Panc1 (cell line): ENCODE measurements at places on chromosomes 11 and 22.
A peak's percentile ranks its signal among the peaks of the same experiment; 100 is the strongest.

GRCh38 chr11:10669258-10670033, 24.1 kb downstream of the IRAG1 start:
- no peak for DNase-seq

GRCh38 chr11:116980136-116980793, 118.0 kb downstream of the SIK3 start:
- no peak for DNase-seq

GRCh38 chr11:39809833-39810232, 1649.6 kb downstream of the LRRC4C start:
- no peak for DNase-seq

DNA sequence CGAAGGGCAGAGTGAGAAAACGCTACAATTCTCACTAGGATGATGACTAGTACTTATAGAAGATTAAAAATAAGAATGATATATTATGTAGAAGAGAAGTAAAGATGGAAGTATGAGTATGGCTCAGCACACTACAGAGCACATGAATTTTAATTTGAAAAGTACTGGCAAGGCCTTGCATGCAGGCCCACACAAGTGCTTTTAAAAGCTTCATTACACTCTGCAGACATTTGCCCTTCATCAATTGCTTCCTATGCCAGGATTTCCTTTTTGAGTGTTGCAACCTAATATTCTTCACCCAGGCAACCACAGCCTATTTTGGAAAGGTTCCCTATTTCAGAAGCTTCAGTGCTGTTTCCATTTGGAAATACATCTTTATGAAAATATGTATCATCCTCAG, 81.1 kb downstream of the LARGE2 start:
- DNase-seq = no peak

DNA sequence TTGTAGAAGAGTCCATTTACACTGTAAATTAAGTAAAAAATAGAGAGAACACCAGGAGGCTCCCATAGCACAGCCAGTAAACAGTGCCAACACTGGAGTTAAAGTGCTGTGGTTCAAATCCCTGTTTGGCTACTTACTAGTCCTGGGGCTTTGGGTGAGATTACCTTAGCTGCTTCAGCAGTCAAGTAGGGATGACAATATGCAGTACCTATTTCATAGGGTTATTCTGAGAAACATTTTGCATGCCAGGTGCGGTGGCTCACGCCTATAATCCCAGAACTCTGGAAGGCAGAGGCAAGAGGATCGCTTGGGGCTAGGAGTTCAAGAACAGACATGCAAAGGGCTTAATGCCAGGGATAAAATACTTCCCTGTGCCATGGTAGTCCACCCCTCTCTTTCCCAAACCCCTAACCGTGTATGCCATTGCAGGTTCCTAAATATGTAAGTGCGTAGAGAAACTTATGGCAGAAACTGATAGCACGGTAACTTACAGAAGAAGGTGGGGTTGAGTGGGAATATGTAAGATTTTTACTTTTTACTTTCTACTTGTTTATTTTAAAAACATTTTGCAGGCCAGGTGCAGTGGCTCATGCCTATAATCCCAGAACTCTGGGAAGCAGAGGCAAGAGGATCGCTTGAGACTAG, 86.4 kb upstream of the PICALM start:
- no peak for DNase-seq

- DNase-seq = no peak
Measured at GRCh38 chr11:132864811-132865576, 667.3 kb downstream of the OPCML start.

DNA sequence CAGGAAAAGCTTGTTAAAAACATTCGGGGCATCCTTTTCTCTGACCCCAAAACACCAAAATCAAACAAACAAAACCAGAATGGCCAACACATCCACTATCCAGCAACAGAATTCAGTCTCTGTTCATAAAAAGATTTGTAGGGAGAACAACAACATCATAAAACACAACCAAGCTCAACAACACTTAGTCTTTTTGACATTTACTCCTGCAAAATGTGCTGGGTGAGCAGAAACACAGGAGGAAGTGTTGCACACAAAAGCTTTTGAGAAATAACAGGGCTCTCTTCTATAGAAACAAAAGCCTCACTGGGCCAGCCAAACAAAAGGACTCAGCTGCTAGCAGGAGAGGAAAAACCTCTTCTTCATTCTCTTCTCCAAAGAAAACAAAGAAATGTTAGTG, 736.0 kb upstream of the CCDC90B start:
- no peak for DNase-seq

- DNase-seq = no peak
Measured at GRCh38 chr11:71451596-71452198, 1.3 kb upstream of the NADSYN1 start.

DNA sequence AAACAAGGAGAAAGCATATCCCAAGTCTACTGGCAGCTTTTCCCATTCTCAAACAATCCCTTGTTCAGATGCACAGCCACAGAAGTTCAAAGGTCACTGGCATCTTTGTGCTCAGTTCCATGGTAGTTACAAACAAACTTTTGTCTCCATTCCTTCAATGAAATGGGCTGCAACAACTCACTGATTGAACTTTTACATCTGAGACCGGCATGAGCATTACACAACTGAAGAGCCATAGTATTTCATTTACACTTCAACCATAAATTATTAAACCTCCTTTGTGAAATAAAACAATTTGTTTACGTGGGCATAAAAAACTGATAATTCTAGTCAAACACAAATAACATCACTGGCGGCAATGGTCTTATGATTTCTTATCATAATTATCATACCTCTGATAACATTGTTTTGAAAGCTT, 67.8 kb upstream of the ARHGAP32 start:
- DNase-seq = no peak

DNA sequence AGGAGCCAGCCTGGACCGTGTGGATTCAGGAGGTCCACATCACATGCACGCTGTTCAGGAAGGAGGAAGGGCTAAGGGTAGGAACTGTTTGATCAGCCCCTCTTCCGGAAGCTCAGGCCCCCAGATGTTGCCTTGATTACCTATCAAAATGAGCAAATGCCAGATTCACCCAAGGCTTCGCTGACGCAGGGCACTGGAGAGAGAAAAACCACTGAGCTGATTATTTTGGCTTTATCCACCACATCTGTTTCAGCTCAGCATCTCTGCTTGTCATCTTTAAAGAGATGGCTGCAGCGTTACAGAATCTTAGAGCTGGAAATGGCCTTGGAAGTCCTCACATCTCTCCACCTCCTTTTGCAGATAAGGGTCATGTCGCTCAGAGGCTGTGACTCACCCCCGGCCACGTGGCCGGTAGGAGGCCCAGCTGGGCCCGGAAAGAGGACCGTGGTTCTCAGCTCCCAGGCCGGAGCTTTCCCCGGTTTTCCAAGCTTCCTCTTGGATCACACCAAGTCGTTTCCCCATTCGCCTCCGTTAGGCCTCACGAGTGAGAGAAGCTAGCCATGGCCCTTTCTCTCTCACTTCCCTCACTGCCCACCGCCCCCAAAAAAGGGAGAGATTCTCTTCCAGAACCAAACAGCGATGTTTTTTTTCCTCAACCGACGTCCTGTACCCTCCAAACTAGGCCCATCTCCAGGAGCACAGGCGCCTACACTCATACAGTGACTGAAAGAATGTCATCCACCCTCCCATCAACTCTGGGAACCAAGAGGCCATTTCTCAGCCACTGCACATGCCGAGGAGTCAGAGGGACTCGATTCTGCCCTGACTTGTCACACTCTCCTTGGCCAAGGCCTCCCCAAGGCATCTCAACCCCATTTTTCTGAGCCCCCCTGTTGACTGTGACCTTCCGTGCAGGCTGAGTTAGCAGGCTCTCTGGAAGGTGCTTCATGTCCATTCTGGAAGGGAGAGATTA, 37.6 kb downstream of the LIF start:
- no peak for DNase-seq

DNA sequence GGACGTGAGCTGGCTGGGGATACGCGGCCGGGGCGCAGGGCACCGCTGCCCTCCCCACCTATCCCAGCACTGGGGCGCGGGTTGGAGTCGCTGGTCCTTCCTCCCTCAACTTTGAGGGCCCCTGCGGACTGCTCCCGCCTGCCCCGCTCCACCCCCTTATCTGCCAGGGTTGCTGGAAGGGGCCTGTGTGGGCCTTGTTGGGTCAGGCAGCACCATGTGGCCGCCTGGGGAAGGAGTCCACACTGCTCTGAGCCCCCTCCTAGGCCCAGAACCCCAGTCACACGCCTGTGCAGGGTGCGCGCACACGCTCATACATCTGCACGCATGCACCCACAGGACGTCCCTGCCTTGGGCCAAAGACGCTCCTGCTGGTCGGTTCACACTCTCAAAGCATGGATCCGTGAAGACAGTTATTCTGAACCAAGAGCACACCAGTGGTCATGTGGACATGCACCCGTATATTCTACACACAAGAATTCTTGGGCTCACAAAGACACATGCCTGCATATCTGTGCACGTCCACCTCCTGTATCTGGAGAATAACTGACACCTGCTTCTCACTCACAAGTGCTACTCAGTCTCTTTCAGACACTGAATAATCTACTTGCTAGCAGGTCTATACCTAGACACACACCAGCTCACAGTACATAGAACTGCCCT, 710 bp downstream of the TUB start:
- no peak for DNase-seq

- no peak for DNase-seq
Measured at GRCh38 chr22:42961810-42962209, 53.1 kb downstream of the PACSIN2 start.

- no peak for DNase-seq
Measured at GRCh38 chr11:110293389-110293788, 3.0 kb downstream of the RDX start.

DNA sequence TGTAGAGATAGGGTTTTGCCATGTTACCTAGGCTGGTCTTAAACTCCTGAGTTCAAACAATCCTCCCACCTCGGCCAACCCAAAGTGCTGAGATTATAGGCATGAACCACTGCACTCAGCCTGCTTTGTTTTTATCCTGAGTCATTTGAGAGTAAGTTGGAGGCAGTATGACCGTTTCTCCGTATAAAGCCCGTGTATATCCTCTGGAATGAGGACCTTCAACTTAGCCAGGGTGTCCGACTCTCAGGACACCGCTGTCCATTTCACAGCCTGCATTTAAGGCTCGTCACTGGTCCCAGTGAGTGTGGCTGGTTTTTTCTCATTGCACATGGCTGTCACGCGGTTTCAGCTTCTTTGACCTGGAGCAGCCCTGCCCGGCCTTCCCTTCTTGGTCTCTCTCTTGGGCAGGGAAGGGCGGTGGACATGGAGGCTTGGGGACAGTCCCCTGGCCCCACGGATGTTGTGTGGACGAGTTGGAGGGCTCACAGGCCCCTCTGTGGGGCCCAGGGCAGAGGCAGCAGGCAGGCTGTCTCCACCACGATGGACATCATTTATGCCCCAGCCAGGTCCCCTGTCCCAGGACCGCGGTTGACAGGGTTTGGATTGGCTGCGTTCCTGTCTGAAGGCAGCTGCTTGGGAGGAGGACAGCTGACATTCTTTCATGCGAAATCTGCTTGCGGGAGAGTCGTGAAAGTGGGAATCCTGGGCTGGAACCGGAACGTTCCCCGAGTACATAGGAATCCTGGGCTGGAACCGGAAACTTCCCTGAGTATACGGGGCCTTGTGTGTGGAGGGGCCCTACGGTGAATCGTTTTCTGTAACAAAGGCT, 93.3 kb downstream of the KCNQ1 start:
- DNase-seq = no peak

- peak; percentile 45 for DNase-seq
Measured at GRCh38 chr11:123511037-123511870, 81.2 kb downstream of the GRAMD1B start.

DNA sequence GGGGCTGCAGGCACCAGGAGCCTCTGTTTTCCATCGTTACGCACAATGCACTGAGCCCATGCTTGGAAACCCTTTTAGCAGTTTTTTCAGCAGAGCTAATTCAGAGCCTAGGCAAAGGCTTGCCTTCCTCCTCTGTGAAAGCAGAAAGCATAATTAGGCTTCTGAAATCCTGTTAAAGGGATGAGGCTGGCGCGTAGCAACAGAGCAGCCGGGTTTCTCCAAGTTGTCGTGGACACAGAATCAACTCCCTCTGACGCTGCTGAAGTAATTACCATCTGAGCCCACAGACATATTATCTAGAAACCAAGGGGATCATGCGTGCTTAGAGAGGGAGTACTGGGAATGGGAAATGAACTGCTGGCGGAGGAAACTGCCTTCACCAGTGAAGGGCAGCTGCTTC, 85.4 kb downstream of the MYO18B start:
- DNase-seq = no peak

GRCh38 chr22:30079952-30080533, at the start of gene HORMAD2:
TSS of gene HORMAD2 (plus strand) at chr22:30080464. CDS start at chr22:30093953, 13,489 bp downstream.
- DNase-seq = no peak

GRCh38 chr11:123556633-123557032, 97.8 kb downstream of the SCN3B start:
- no peak for DNase-seq

DNA sequence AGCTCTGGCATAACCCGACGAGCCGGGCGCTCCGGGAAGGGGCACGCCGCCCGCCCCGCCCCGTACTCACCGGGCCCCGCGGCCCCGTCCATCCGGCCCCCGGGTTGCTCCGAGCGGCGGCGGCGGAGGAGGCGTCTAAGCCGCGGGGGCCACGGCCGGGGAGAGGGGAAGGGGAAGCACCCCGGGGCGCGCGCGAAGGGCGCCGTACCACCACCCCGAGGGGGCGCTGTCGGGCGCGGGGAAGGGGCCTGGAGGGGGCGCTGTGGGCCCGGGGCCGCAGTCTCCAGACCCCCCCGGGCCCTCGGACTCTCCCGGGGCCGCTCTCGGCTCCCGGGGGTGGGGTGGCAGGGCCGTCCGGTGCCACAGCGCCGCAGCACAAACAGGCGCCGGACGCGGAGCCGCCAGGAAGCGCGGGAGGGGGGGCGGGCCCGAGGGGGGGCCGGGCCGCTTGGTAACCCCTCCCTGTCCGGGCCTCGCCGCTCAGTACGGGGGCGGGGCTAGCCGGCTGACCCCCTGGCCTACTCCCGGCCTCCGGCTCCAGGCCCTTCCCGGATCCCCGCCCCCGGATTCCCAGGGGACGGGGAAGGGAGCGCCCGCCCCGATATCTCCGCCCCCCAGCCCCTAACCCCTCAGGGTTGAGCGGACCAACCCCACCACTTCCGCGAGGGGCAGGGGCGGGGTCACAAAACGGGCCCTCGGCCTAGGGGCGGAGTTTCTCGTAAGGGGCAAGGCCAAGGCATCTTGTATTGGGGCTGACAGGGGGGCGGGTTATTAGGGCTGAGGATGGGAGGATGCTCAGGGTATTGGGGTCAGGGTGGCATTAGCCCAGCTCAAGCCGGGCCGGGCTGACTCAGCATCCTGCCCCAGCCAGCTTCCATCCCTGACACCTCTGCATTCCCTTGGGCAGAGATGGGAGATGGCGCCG, at the start of the genes EML3 and ROM1:
EML3 (minus strand) TSS at position 410 of the 925 bp plus-strand sequence; CDS start at position 92, 318 bp downstream.
ROM1 (plus strand) TSS at position 892 of the 925 bp plus-strand sequence; CDS start at position 917, 25 bp downstream.
- no peak for DNase-seq

DNA sequence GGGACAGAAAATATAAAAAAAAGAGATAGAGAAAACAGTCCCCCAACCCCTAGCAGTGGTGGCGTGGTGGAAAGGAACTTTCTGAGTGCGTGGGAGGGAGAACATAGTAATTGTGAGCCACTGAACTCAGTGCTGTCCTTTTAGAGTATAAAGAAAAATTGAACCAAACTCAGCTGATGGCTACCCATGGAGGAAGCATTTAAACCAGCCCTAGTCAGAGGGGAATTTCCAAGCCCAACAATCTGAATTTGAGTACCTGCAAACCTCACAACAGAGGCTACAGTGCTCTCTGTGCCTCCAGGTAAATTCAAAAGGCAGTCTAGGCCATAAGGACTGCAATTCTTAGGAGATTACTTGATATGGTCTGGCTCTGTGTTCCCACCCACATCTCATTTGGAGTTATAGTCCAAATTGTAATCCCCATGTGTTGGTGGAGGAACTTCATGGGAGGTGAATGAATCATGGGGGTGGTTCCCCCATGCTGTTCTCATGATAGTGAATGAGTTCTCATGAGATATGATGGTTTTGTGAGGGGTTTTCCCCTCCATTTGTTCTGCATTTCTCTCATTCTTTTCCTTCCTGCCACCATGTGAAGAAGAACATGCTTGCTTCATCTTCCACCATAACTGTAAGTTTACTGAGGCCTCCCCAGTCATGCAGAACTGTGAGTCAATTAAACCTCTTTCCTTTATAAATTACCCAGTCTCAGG, 687.8 kb downstream of the FAM181B start:
- DNase-seq = no peak
